NCI-H345 (cell line): ENCODE measurements at places on chromosomes 12 and 14.
A peak's percentile ranks its signal among the peaks of the same experiment; 100 is the strongest.

DNA sequence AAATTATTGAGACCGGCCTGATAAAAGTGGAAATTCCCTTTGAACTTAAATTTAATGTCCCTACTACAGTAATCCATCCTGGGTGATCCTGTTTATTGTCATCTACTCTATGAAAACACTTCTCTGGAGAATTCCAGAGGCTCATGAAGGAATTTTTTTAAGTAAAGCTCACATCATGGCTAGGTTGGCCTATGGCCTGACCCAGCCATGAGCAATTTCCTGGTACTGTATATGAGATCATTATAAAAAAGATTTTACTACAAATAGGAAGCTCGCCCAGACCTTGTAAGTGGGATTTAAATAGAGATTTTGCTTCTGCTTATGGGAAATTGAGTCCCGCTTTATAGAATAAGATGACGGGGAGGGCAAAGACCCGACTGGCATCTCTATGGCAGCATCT is 215.5 kb downstream of the DPF3 start:
- no peak for DNase-seq

DNA sequence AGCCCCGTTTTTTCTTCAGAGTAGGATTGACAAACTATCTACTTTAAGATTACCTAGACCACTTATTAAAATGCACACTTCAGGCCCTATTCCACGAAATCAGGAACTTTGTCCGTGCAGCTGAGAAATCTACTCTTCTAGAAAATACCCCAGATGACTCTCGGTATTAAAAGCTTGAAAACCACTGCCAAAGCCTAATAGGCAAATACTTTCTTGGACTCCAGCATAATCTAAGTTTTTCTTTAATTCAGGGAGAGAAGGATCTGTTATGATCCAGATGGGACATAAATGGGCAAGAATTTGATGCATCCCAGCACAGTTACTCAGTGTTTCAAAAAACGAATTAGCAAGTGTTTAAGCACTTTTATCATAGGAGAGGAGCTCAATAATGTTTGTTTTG is 94.5 kb downstream of the TMX1 start:
- DNase-seq = no peak

- no peak for DNase-seq
These were observed at the start of gene P2RX2 for GRCh38 chr12:132618683-132619043. P2RX2 (plus strand) TSS chr12:132618776; CDS start chr12:132618817, 41 bp downstream.

DNA sequence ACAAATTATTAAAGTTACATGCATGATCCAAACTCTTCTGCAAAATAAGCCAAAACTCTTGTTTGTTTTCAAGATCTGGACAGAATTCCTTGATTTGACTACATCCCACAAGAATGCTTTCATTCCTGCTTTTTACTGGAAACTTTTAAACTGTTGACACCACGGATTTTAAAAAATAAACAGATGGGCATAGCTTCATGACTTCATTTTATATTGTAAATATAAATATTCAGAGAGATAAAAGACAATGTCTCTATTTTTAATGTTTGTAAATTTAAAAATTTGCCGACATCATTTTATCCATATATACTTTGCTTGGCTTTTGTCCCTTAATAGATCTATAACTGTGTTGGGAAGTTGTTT is 134.3 kb upstream of the DCN start:
- no peak for DNase-seq

GRCh38 chr14:68471964-68472508 is 320.8 kb downstream of the ZFP36L1 start:
- DNase-seq = no peak

- peak; percentile 71 for DNase-seq
These were observed 32.8 kb downstream of the SH2B3 start for GRCh38 chr12:111438481-111438880.

- DNase-seq = no peak
These were observed 21.4 kb upstream of the TMEM106C start for GRCh38 chr12:47941871-47942613.

DNA sequence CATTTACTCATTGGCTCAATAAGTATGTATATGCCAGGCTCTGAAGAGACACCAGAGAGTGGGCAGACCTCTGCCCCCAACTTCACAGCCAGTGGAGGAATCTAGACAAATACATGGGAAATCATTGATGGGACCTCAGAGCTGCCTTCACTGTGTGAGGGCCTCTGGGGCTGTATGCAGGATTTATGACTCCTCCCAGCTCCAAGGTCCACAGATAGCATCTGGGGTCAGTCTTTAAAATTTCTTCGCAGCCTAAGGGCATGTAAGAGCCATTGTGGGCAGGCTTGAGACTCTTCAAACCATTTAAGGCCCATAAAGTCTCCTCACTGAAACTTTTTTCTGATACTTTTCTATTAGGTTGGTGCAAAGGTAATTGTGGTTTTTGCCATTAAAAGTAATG is 125.5 kb downstream of the SPTSSA start:
- DNase-seq = no peak

GRCh38 chr12:128509170-128509569 is 242.2 kb downstream of the TMEM132C start:
- DNase-seq = no peak

- DNase-seq = no peak
These were observed 161.6 kb upstream of the HIF1A start for GRCh38 chr14:61533513-61534255.

GRCh38 chr14:78399316-78399889 is 229.2 kb downstream of the NRXN3 start:
- DNase-seq = no peak

- DNase-seq = peak; percentile 1
These were observed 986.4 kb downstream of the AACS start for GRCh38 chr12:126051611-126052107.

DNA sequence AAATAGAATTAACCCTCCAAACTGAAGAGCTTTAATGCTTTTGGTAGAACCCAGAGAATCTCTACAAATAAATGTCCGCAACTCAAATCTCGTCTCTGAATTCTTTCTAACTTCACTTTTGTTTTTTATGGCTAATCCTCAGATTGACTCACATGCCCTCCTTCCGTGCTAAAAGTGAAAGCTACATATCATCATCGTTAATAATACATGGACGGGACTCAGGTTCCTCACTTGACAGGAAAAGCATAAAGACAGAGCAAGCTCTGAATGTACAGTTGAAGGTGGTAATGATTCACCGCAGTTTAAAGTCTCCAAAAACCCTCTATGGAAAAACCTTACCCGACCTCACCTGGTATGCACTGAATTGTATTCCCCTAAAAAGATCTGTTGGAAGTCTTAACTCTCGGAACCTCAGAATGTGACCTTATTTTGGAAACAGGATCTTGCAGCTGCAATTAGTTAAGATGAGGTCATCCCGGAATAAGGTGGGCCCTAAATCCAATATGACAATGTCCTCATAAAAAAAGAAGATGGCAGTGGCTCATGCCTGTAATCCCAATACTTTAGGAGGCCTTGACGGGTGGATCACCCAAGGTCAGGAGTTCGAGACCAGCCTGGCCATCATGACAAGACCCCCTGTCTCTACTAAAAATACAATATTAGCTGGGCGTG is 147.4 kb upstream of the FOXN3 start:
- DNase-seq = no peak

- DNase-seq = peak; percentile 59
These were observed 2.7 kb downstream of the CMTM5 start for GRCh38 chr14:23379366-23380196.

- DNase-seq = no peak
These were observed 458.3 kb downstream of the ETNK1 start for GRCh38 chr12:23083267-23083666.

DNA sequence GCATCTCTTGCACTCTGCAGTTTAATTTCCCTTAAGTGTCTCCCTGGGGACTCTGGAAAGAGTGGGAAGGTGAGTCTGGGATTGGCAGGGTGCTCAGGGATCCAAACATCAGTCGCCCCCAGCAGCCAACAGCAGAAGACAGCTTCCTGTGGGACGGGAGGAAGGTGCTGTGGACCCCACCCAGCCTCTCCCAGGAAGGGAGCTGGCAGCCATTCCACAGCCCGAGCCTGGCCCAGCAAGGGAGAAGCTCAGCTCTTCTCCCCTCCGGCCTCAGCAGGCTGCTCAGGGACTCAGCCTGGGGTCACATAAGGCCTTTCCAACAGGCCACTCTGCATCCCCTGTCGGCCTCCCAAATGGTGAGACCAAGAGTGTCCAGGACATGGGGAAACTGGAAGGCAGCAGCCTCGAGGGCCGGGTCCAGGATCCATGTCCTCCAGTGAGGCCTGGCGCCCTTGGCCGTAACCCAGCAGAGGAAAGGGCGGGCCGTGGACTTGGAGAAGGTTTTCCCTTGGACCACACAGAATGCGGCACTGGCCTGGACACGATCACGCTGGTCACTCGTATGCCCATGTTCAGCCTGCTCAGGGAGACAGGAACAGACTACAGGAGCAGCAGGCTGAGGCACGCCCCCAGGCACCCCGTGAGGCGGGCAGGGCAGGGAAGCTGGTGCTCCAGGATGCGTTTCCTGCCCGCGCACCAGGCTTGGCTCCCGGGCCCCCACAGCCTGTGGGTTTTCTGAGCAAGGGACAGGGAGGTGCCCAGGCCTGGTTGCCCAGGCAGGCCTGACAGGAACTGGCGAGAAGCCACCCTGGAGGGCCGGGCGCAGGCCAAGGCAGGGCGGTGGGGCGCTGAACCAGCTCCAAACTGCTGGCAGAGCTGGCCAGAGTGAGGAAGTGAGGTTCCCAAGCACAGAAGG is 3.5 kb downstream of the XRCC3 start:
- DNase-seq = peak; percentile 36

DNA sequence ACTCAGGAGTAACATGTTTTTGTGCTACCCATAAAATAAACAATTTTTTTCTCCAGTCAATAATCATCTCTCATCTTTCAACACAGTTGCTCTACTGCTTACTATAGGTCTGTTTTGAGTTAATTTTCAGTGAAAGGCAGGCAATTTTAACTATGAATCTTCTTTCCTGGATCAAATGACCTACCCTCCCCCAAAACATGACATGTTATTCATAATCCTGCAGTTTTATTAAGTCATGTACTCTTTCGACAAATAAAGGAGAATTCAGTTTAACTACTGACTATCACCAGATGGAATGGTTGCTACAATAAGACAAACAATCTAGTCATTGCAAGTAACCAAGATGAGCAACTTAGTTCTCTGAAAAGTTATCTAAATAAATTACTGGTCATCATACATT is 106.0 kb upstream of the FAR2 start:
- DNase-seq = no peak
